ENCODE measurements at places on chromosomes 16 and 17. TPM values are rescaled to one million over a fixed set of nuclear protein-coding genes. Genes with fewer than 3 reads are reported as not detected.
A peak's percentile ranks its signal among the peaks of the same experiment; 100 is the strongest.

GRCh38 chr17:77738751-77739531 lies 219.6 kb upstream of the TNRC6C start:
- no peak overlapping the region for H3K4me3 ChIP-seq
- H3K4me1 ChIP-seq: peaks cover 16% of the 10 kb centered on the region
- DNase-seq: no peak

GEMIN4 gene
- 29.0 TPM for total RNA-seq

DNA sequence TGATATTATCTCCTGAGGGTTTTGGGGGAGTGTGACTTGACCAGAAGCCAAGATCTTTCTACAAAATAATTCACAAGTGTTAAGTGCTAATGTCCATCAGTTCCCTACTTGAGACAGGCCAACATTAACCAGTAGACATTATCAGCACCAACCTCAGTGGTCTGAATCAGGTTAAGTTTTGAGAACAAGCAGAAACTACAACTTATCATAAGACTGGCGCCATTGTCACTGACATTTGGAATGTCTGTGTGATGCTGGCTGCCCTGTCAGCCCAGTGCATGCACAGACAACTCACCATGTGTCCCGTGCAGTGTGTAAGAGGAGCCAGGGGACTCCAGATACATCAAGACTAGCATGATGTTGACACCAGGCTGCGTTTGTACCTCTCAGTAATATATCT lies 76.8 kb downstream of the CCDC182 start:
- no peaks in the 10 kb centered on the region for H3K4me1 ChIP-seq
- no peak overlapping the region for H3K27ac ChIP-seq
- no peak overlapping the region for H3K4me3 ChIP-seq
- no peaks in the 10 kb centered on the region for H3K36me3 ChIP-seq
- no peaks in the 10 kb centered on the region for H3K27me3 ChIP-seq

DNA sequence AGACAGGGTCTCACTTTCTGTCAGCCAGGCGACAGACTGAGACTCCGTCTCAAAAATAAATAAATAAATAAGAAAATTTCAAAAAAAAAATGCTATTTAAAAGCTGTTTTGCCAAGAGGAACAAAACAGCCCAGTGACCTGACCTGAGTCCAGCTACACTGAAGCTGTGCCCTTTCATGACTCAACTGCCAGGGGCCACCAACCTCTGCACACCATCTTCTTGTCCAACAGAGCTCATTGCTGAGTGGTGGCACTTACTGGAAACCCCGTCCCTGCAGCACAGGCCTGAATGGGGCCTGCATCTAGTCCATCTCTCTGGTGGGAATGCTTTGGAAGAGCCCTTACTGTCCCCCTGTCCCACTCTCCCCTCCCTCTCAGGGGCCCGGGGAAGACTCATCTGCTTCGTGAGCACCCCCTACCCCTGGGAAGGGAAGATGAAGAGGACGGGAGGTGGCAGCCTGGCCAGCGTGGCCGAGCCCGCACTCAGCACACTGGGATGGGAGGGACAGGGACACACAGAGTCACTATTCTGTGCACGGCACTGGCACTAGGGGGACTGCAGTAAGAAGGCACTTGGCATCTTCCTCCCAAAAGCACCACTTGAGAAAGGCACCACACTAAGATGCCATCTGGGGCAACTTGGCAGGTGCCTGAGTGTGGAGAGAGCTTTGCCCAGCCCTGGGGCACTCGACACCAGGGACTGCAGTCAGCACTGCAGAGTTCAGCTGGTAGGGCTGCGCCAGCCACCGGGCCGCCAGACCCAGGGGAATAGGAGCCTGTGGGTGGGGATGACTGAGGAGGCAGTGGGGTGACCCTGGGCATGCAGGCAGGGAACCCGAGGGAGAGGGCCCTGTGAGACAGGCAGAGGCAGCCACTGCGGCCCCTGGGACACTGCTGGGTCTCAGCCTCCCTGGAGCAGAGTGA lies 13.5 kb downstream of the FBXO31 start:
- DNase-seq: no peak
- no peaks in the 10 kb centered on the region for H3K27me3 ChIP-seq
- H3K4me1 ChIP-seq: peaks cover 17% of the 10 kb centered on the region
- no peak overlapping the region for H3K4me3 ChIP-seq
- H3K27ac ChIP-seq: peak overlapping the region; percentile 33

ARHGAP44 gene
- 19.1 TPM for total RNA-seq

GRCh38 chr17:73586275-73586832 lies 57.9 kb downstream of the SDK2 start:
- no peak overlapping the region for H3K4me3 ChIP-seq
- no peaks in the 10 kb centered on the region for H3K4me1 ChIP-seq
- no peak for DNase-seq
- H3K36me3 ChIP-seq: no peaks in the 10 kb centered on the region

DNA sequence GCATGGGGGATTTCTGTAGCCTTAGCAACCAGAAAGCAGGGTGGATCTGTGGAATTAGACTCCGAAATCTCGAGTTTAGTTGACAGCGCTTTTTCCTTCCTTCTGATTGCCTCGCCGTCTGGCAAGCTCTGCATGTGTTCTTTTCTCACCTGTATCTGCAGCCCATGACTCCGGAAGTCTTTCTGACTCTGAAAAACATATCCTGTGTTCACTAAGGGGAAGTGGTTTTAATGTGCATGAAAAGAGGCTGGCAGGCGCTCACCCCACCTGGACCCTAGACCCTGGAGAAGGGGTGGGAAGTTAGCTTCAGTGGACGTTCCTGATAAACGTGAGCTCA lies 158.5 kb downstream of the RPTOR start:
- H3K27ac ChIP-seq: no peak overlapping the region
- no peaks in the 10 kb centered on the region for H3K36me3 ChIP-seq
- no peaks in the 10 kb centered on the region for H3K27me3 ChIP-seq
- DNase-seq: no peak

SERPINF2 gene
- total RNA-seq: 21.5 TPM

GRCh38 chr17:16418685-16419068 lies 3.3 kb downstream of the TRPV2 start:
- H3K27ac ChIP-seq: peak overlapping the region; percentile 57
- H3K27me3 ChIP-seq: no peaks in the 10 kb centered on the region
- H3K4me1 ChIP-seq: no peaks in the 10 kb centered on the region
- H3K36me3 ChIP-seq: no peaks in the 10 kb centered on the region
- no peak for DNase-seq

- DNase-seq: peak; percentile 9
- H3K27me3 ChIP-seq: no peaks in the 10 kb centered on the region
- no peak overlapping the region for H3K27ac ChIP-seq
These were observed 37.5 kb upstream of the RBFOX3 start for GRCh38 chr17:79648181-79648831.

- no peaks in the 10 kb centered on the region for H3K4me1 ChIP-seq
- no peak overlapping the region for H3K27ac ChIP-seq
- H3K4me3 ChIP-seq: no peak overlapping the region
- H3K27me3 ChIP-seq: no peaks in the 10 kb centered on the region
These were observed 1545.0 kb upstream of the GOT2 start for GRCh38 chr16:60279061-60279665.

GRCh38 chr16:88640498-88641247 lies 2.3 kb downstream of the IL17C start:
- no peak overlapping the region for H3K4me3 ChIP-seq
- H3K4me1 ChIP-seq: no peaks in the 10 kb centered on the region
- H3K36me3 ChIP-seq: no peaks in the 10 kb centered on the region
- H3K27me3 ChIP-seq: peaks cover 9% of the 10 kb centered on the region

RNF222 gene
- not detected for total RNA-seq

CD300H gene
- not detected for total RNA-seq

DNA sequence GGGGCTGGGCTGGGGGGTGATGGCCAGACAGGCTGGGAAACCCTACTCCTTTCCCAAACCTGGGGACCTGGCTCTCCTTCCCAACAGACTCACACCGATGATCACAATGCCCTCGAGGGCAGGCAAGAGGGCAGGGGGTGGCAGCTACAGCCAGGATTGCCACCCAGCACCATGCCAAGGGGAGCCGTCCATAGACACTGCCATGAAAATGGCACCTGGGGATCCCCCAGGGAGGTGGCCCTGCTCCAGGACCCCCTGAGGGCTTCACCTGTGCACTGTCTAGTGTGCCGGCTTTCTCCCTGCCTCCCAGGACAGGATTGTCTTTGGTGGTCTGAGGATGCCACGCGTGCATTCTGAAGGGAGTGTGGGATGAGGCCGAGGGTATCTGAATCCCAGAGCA lies 24.6 kb downstream of the RPH3AL start:
- H3K27me3 ChIP-seq: no peaks in the 10 kb centered on the region
- DNase-seq: no peak
- H3K4me1 ChIP-seq: no peaks in the 10 kb centered on the region
- no peak overlapping the region for H3K4me3 ChIP-seq

FN3KRP gene
- 1.2 TPM for total RNA-seq

DNA sequence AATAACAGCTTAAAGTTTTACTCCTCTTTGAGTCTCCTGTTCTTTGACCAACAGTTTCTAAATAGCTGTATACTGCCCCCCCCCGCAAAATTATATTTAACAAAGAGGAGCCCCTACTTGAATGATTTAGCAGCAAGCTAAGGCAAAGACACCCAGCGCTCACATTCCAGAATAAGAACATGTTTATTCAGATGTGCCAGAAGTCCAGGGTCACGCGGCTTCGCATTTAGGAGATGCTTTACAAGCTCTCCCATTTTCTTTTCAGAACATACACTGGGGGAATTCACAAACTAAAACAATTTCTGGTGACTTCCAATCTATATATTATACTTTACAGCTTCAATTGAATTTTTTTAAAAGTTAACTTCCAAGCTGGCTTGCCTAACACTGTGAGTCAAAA lies 5.3 kb downstream of the PLD6 start:
- H3K27me3 ChIP-seq: no peaks in the 10 kb centered on the region
- no peaks in the 10 kb centered on the region for H3K4me1 ChIP-seq
- H3K27ac ChIP-seq: no peak overlapping the region
- H3K36me3 ChIP-seq: no peaks in the 10 kb centered on the region

DNA sequence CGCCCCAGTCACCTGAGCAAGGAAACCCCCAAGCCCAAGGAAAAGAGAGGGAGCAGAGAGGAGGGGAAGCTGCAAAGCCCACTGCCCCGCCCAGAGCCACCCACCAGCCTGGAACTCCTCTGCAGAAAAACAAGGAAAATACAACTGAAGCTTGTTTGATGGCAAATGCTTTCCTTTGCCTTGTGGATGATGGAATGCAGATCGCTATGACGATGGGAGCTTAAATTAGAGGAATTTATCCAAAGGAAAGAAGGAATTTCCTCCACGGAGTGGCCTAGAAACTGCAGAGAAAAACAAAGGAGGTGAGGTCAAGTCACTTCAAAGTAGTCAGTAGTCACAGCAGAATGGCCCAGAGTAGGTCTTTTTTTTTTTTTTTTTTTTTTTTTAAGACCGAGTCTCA lies 31.5 kb upstream of the ASGR2 start:
- no peak for DNase-seq
- H3K27me3 ChIP-seq: no peaks in the 10 kb centered on the region
- no peak overlapping the region for H3K4me3 ChIP-seq
- H3K36me3 ChIP-seq: no peaks in the 10 kb centered on the region

- no peaks in the 10 kb centered on the region for H3K36me3 ChIP-seq
- no peaks in the 10 kb centered on the region for H3K27me3 ChIP-seq
- no peak for DNase-seq
- H3K4me1 ChIP-seq: no peaks in the 10 kb centered on the region
- H3K4me3 ChIP-seq: no peak overlapping the region
These were observed 11.4 kb upstream of the C16orf78 start for GRCh38 chr16:49362230-49362629.

DNA sequence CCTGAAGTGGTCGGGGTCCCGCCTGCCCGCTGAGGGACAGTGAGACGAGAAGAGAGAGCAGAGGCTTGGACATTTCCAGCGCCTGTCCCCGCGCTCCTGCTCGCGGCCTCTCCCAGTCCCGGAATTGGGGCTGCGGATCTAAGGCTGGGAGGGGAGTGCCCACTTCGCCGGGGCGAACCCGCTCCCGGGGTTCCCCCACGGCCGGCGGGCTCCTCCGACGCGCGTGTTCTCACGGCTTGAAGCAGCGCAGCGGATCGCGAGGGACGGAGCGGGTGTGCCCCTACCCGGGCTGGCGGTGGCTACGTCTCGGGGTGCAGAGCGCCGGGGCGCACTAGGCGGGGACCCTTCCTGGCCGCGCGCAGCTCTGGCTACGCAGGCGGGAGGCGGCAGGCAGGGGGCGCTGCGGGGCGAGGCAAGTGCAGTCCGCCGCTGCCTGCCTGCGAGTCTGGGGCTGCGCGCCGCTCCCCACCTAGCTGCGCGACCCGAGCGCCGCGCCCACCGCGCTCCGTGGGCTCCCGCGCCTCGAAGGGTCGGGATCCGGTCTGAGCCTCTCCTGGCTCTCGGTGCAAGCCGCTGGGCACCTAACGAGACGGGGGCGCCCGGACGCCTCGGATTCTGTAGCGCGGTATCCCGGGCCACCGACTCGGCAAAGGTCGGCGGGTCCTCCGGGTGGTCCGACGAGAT lies 1.2 kb downstream of the NGFR start:
- no peaks in the 10 kb centered on the region for H3K36me3 ChIP-seq
- H3K4me3 ChIP-seq: peak overlapping the region; percentile 39
- H3K27me3 ChIP-seq: peaks cover 8% of the 10 kb centered on the region
- peak; percentile 79 for DNase-seq
- peaks cover 14% of the 10 kb centered on the region for H3K4me1 ChIP-seq
- H3K27ac ChIP-seq: no peak overlapping the region

NEUROD2 gene
- not detected for total RNA-seq

- H3K36me3 ChIP-seq: no peaks in the 10 kb centered on the region
- H3K27me3 ChIP-seq: no peaks in the 10 kb centered on the region
- DNase-seq: no peak
- no peak overlapping the region for H3K4me3 ChIP-seq
- H3K4me1 ChIP-seq: peaks cover 8% of the 10 kb centered on the region
These were observed 3.7 kb downstream of the SOCS3 start for GRCh38 chr17:78356101-78356713.

DNA sequence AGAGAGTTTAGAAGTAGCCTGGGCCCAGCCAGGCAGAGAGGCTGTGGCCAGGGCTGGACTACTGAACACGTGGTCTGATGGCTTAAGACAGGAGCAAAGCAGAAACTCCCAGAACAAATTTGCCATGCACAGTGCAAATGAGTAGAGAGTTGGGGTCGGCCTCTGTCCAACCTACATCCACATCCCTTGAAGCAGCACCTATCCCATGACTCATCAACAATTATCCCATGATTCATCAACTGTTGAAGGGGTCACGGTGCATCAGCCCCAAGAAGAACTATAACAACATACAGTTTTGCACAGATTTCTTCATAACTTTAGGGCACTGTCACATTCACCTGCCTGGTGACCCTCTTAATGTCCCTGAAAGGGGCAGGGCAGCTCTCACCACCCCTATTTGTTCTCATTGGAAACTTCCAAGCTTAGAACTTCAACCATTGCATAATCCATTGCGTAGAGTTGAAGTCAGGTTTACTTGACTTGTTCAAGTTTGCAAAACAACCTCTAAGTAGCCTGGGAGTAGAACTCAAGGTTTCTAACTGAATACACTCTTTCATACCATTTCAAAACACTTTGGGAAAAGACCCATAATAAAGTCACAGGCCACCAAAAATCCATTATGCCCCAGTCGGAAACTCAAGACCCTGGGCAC lies 235.2 kb upstream of the CDH5 start:
- no peaks in the 10 kb centered on the region for H3K27me3 ChIP-seq
- H3K4me1 ChIP-seq: no peaks in the 10 kb centered on the region
- H3K36me3 ChIP-seq: no peaks in the 10 kb centered on the region
- no peak for DNase-seq
- H3K27ac ChIP-seq: peak overlapping the region; percentile 22
